NCI-H774 (cell line): ENCODE measurements at places on chromosomes 1 and 21.

- no peak for DNase-seq
These were observed 70.8 kb upstream of the ARHGEF16 start for GRCh38 chr1:3383679-3384078.

DNA sequence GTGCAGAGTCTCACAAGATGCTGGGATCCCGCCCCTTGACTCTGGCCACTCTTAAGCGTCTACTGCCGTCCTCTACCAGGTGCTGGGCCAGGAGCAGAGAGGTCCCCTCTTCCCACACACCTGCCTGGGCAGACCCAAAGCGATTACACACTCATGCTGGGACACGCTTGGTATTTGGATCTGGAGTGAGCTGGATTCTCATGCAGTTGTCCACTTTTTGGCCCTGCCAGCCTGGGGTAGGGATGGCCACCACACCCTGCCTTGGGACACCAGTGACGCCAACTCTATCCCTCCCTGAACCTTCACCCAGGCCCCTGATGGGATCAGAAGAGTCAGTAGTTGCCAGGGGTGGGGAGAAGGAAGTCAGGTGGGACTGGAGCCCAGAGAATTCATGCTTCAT lies 28.6 kb downstream of the ITPKB start:
- no peak for DNase-seq

- DNase-seq, result no peak
These were observed 21.7 kb upstream of the CTSK start for GRCh38 chr1:150829751-150830150.

DNA sequence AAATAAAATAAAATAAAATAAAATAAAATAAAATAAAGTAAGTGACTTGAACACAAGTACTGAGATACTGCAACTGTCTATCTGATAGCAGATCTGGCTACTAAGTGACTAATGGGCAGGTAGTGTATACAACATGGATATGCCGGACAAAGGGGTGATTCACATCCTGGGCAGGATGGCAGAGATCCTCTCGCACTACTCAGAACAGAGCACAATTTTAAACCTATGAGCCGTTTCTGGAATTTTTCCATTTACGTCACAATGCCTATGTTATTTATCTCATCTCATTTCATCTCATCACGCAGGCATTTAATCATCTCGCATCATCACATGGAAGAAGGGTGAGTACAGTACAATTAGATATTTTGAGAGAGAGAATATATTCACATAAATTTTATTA lies 233.3 kb upstream of the COA6 start:
- DNase-seq, result no peak
